ENCODE measurements at places on chromosomes 6 and 20.

GRCh38 chr20:54345301-54345724, 130.1 kb upstream of the DOK5 start:
- no peaks in the 10 kb centered on the region for H3K36me3 ChIP-seq
- no peak for DNase-seq
- no peaks in the 10 kb centered on the region for H3K27me3 ChIP-seq
- H3K27ac ChIP-seq, result no peak overlapping the region

DNA sequence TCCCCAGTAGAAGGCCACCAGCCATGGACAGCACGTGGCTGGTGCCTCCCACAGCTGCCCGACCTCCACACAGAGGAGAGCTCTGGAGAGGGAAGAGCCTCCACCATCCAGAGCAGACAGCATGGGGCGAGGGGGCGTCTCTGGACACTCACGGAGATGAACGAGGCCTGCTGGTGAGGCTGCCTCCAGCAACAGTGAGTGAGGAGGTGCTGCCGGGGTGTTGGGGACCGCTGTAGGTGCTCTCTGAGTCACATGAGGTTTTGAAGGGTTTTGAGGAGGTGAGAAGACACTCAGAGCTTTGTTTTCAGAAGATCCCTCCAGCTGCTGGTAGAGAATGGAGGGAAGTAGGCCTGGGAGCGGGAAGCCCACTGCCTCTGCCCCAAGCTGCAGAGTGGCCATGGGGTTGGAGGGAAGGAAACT, 65.6 kb downstream of the THBS2 start:
- H3K27me3 ChIP-seq, result no peaks in the 10 kb centered on the region
- no peak for DNase-seq
- no peaks in the 10 kb centered on the region for H3K36me3 ChIP-seq
- no peak overlapping the region for H3K27ac ChIP-seq
- H3K4me1 ChIP-seq, result no peaks in the 10 kb centered on the region

- no peak for DNase-seq
- H3K4me3 ChIP-seq, result no peak overlapping the region
- peak overlapping the region; percentile 6 for H3K27ac ChIP-seq
- no peaks in the 10 kb centered on the region for H3K27me3 ChIP-seq
- H3K36me3 ChIP-seq, result no peaks in the 10 kb centered on the region
Measured at GRCh38 chr6:34318499-34319470, 70.0 kb upstream of the SMIM29 start.

DNA sequence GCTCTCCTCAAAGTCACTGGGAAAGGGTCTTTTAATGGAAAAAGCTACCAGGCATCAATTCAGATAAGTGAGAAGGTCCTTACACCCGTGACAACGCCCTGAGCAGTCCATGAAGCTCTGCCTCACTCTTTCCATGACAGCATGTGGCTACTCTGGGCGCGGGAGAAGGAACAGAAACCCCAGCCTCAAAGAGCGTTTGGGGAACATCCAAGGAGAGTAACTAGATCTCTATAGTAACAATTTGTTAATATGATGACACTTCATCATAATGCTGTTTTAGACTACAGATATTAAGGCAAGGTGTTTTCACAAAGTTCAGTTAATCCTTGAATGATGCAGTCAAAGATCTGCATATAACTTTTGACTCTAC, 55.2 kb downstream of the KIF6 start:
- no peaks in the 10 kb centered on the region for H3K27me3 ChIP-seq
- no peak overlapping the region for H3K4me3 ChIP-seq
- no peak for DNase-seq
- no peaks in the 10 kb centered on the region for H3K4me1 ChIP-seq
- no peaks in the 10 kb centered on the region for H3K36me3 ChIP-seq

GRCh38 chr6:44327096-44327495, 13.9 kb upstream of the AARS2 start:
- peaks cover 14% of the 10 kb centered on the region for H3K27me3 ChIP-seq
- H3K36me3 ChIP-seq, result no peaks in the 10 kb centered on the region
- no peak overlapping the region for H3K27ac ChIP-seq
- no peak for DNase-seq
- H3K4me1 ChIP-seq, result no peaks in the 10 kb centered on the region

- DNase-seq, result no peak
- H3K27ac ChIP-seq, result no peak overlapping the region
- no peaks in the 10 kb centered on the region for H3K36me3 ChIP-seq
Measured at GRCh38 chr6:148864941-148865340, 118.1 kb downstream of the UST start.

DNA sequence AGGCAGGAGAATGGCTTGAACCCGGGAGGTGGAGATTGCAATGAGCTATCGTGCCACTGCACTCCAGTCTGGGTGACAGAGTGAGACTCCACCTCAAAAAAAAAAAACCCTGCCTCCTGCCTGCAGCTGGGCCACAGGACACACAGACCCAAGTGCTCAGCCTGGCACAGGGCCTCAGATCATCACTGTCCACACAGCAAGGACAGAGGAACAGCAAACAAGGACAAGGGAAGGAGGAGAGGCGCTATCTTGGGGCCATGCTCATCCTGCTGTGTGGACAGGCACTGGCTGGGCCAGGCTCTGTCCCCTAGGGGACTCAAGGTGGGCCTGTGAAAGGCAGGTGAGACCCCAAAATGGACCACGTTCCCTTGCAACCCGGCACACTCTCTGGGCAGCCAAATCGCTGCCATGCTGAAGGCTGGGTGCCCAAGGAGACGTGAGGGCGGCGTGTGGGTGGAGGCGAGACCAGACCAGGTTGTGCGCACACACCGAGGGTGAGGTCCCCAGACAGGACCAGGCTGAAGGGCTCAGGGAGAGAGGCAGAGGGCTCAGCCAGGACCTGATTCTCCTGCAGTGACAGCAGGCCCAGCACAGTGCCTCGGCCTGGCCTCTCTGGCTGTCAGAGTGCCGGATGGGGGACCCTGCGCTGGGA, 9.1 kb downstream of the UCKL1 start:
- peak; percentile 80 for DNase-seq
- no peak overlapping the region for H3K4me3 ChIP-seq
- H3K27ac ChIP-seq, result peak overlapping the region; percentile 77
- peaks cover 61% of the 10 kb centered on the region for H3K36me3 ChIP-seq

DNA sequence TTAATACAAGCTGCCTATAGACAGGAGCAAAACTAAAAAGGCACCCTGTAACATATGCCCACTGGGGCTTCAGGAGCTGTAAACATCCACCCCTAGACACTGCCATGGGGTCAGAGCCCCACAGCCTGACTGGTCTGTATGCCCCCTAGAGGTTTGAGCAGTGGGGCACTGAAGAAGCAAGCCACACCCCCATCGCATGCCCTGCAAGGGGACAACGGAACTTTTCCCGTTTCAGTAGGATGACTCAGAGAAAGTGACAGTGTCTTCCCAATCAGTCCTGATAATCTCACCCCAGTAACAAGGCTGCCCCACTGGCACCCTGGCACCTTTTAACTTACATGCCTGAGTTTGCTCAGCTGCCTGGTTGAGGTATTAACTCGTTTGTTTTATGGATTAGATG, 35.9 kb downstream of the BEND3 start:
- H3K4me3 ChIP-seq, result no peak overlapping the region
- no peak overlapping the region for H3K27ac ChIP-seq
- no peaks in the 10 kb centered on the region for H3K36me3 ChIP-seq

- no peaks in the 10 kb centered on the region for H3K36me3 ChIP-seq
- H3K4me1 ChIP-seq, result no peaks in the 10 kb centered on the region
- no peak overlapping the region for H3K4me3 ChIP-seq
- no peaks in the 10 kb centered on the region for H3K27me3 ChIP-seq
Measured at GRCh38 chr20:51961964-51962761, 159.8 kb upstream of the SALL4 start.

- no peak for DNase-seq
- no peaks in the 10 kb centered on the region for H3K27me3 ChIP-seq
- H3K4me3 ChIP-seq, result no peak overlapping the region
- H3K27ac ChIP-seq, result no peak overlapping the region
Measured at GRCh38 chr6:37218061-37218460, 39.5 kb upstream of the TBC1D22B start.

GRCh38 chr6:127880429-127880828, 20.4 kb downstream of the THEMIS start:
- no peak overlapping the region for H3K4me3 ChIP-seq
- H3K36me3 ChIP-seq, result no peaks in the 10 kb centered on the region
- no peak overlapping the region for H3K27ac ChIP-seq
- no peaks in the 10 kb centered on the region for H3K27me3 ChIP-seq

DNA sequence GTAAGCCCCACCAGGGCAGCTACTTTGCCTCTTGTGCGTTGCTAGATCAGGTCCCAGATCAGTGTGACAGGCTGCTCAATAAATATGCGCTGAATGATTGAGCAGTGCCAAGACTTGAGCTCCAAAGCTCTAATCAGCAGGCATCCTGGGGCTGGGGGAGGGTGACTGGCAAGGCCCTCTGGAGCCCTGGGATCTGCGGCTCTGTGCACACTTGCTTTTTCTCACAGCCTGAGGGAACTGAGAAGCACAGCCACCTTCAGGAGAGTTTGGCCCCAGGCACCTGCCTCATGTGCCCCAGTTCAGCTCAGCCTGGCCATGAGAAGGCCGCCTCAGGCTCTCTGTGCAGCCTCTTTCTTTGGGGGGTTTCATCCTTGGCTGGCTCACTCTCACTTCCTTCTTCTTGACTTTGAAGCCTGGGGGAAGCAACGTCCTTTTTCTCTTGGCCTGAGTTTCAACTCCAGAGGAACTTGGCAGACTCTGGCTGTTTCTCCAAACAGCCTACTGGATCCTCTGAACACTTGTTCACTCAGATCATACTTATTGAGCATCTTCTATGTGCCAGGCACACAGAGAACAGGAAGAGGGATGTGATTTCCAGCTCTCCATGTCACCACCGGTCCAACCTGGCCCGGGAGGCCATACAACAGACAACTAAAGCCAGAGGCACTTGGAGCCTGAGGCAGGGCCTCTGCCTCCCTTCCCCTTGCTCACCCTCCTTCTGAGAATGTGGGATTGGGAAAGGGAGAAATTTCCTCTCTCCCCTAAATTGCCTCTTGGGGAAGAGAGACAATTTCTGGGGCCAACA, 114.0 kb downstream of the VEGFA start:
- no peaks in the 10 kb centered on the region for H3K27me3 ChIP-seq
- no peaks in the 10 kb centered on the region for H3K36me3 ChIP-seq
- no peak overlapping the region for H3K4me3 ChIP-seq
- DNase-seq, result peak; percentile 66
- no peak overlapping the region for H3K27ac ChIP-seq

- DNase-seq, result no peak
- H3K4me3 ChIP-seq, result no peak overlapping the region
- peaks cover 3% of the 10 kb centered on the region for H3K4me1 ChIP-seq
- no peaks in the 10 kb centered on the region for H3K27me3 ChIP-seq
- no peak overlapping the region for H3K27ac ChIP-seq
Measured at GRCh38 chr20:49993301-49993751, 10.5 kb downstream of the SNAI1 start.

DNA sequence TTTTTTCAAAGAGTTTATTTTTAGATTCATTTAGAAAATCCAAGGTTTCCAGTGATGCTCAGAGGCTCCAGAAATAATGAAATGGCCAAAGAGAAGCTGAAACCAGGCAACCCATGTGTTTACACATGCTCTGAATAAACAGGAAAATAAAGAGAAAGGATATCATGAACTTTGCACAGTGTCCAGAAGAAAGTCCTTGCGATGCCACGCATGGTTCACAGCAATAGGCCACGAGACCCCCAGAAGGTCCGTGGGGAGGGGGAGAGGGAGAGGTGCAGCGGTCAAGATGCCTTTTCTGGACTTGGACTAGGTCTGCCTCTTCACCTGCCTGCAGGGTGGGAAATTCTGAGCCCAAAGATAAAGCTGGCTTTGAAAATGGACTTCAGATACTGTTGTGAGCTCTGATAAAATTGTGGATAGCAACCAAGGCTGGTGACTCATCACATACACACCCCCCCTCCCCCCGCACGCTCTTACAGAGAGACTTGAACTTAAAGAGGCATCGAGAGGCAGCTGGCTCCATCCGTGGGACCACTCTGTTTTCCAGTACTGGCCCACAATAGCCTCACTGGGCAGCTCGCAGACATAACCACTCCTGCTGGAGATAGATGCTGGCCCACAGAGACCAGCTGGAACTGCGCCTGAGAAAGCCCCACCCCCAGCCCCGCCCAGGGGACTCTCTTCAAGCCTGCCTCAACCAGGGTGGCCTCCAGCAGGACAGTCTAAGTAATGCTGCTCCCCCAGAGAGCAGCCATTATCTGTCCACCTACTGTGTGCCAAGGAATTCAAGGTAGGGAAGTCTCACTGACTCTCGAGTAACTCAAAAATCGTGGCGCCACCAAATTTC, 21.2 kb upstream of the NFATC2 start:
- no peak for DNase-seq
- H3K4me3 ChIP-seq, result no peak overlapping the region
- peaks cover 33% of the 10 kb centered on the region for H3K27me3 ChIP-seq
- H3K36me3 ChIP-seq, result no peaks in the 10 kb centered on the region
- H3K4me1 ChIP-seq, result peaks cover 42% of the 10 kb centered on the region

- no peak overlapping the region for H3K4me3 ChIP-seq
- H3K27me3 ChIP-seq, result no peaks in the 10 kb centered on the region
- H3K36me3 ChIP-seq, result no peaks in the 10 kb centered on the region
Measured at GRCh38 chr6:110566346-110567125, 90.1 kb upstream of the SLC22A16 start.

GRCh38 chr20:3980260-3981131, 34.9 kb downstream of the RNF24 start:
- no peak for DNase-seq
- H3K4me1 ChIP-seq, result peaks cover 24% of the 10 kb centered on the region
- H3K36me3 ChIP-seq, result no peaks in the 10 kb centered on the region
- peak overlapping the region; percentile 78 for H3K27ac ChIP-seq
- peak overlapping the region; percentile 19 for H3K4me3 ChIP-seq

DNA sequence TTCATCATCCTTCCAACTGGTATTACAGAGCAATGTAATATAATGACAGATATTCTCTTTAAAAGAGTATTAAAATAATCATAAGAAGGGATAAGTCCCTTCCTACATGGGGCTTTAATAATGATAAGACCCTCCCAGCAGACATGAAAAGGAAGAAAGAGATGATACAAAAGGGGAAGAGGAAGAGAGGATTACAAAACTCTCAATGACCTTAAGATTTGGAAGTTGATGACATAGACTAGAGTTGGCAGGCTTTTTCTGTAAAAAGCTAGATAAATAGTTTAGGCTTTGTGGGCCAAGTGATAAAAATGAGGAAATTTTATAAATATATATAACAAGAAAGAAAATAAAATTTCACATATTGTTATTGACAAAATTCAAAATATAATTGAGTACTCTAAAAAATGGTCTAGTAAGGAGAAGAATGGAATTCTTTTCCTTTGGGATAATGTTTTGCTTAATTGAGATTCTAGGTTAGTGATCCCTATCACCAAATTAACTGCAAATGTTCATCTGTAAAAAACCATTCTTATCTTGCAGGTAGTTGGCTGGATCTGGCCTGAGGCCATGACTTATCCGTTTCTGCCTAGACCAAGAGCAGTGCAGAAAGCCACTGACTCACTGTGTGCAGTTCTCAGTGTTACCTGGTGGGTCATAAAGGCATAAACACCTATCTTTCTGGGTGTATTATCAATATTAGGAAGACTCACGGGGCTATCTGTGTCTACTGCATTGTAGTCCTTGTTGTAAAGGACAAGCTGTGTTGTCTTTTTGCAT, 11.0 kb downstream of the RIPOR2 start:
- no peak for DNase-seq
- H3K27ac ChIP-seq, result no peak overlapping the region
- no peak overlapping the region for H3K4me3 ChIP-seq
- H3K36me3 ChIP-seq, result no peaks in the 10 kb centered on the region

DNA sequence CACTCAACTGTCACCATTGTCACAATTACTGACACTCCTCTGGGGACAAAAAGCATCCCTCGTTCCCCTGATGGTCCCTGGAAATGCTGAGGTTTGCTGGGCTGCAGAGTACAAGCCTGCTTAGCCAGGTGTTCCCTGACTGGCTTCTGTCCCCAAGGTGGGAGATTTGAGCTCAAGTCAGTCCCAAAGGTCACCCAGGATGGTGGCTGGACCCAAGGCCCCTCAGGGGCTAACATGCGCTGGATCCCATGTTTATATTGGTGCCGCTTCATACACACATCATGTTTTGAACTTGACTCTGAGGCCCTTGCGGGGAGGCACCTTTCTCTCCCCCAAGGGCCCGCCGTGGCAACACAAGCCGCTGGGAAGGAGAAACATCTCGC, 44.2 kb downstream of the PMEPA1 start:
- no peak overlapping the region for H3K4me3 ChIP-seq
- no peaks in the 10 kb centered on the region for H3K36me3 ChIP-seq

Measured in spleen (tissue), 13 donors.